Kidney glomerular epithelial cell (primary cell): ENCODE measurements at places on chromosomes 5 and 9.

GRCh38 chr9:22528485-22528884 is 81.9 kb downstream of the DMRTA1 start:
- DNase-seq, result no peak

- DNase-seq, result no peak
Measured at GRCh38 chr5:113871972-113872371, 358.5 kb downstream of the YTHDC2 start.

DNA sequence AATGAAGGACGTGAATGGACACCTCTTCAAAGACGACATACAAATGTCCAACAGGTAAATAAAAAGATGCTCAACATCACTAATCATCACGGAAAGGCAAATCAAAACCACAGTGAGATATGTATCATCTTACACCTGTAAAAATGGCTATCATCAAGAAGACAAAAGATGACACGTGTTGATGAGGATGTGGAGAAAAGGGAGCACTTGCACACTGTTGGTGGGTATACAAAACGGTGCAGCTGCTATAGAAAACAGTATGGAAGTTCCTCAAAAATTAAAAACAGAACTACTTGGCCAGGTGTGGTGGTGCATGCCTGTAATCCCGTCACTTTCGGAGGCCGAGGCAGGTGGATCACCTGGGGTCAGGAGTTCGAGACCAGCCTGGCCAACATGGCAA is 47.9 kb downstream of the STK10 start:
- no peak for DNase-seq

GRCh38 chr5:133840168-133840567 is 128.3 kb downstream of the C5orf15 start:
- DNase-seq, result no peak

- no peak for DNase-seq
Measured at GRCh38 chr9:113886933-113887332, 10.8 kb downstream of the ZNF618 start.

- DNase-seq, result no peak
Measured at GRCh38 chr5:111676926-111677415, 80.0 kb downstream of the NREP start.

DNA sequence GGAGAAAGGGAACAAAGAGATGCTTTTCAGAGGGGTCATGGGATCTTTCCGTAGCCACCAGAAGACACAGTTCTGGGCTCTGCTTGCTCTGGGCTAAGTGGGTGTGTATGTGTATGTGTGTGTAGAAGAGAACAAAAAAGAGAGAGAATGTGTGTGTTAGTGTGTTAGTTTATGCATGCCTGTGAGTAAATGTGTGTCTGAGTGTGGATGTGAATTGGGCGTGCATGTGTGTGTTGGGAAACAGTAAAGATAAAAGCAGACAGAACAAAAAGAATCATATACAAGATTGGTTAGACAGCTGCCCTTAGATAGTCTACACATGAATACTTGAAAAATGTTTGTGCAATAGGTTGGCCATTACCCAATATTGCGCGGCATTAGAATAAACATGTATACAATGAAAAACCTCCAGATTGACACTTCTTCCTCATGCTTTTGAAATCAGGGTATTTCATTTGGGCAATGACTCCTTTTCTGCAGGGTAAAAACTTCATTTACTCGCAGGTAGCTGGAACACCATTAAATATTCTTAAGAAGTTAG is 36.5 kb upstream of the HSPA9 start:
- DNase-seq, result no peak

GRCh38 chr5:25481463-25481862 is 836.7 kb upstream of the CDH10 start:
- no peak for DNase-seq

DNA sequence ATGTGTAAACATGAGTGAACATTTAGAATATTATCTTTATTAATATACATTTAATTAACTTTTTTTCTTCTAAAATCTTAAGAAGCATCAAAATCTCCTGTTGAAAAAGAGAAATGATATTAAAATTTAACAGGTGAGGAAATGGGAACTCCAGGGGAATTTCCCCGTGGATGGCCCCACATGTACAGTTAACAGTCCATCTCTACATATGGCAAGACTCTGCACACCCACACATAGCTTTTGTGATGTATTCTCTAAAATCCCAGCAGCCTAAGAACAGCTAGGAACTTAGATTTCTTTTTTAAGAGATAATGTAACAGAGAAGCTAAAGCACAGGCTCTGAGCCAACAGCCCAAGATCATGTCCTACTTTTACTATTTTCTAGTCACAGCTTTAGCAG is 556.3 kb upstream of the RGMB start:
- no peak for DNase-seq

GRCh38 chr5:155794795-155795194 is 532.2 kb upstream of the SGCD start:
- DNase-seq, result peak; percentile 7

DNA sequence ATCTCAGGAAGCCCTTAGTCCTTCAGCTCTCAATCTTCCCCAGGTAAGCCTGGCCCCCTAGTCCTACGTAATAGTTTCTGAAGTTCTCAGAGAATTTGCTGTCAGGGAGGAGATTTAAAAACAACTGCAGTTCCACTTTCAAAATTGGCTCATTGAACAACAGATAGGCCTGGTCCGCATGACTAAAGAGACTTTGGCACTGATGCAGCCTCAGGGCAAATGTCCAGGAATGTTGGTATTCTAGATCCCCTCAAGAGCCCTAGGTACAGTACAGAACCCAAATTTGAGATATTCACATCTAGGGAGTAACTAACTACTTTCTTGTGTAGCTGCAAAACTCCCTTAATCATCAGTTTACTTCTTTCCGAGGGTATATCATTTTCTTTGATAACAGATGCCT is 162.8 kb downstream of the GABRG2 start:
- no peak for DNase-seq

DNA sequence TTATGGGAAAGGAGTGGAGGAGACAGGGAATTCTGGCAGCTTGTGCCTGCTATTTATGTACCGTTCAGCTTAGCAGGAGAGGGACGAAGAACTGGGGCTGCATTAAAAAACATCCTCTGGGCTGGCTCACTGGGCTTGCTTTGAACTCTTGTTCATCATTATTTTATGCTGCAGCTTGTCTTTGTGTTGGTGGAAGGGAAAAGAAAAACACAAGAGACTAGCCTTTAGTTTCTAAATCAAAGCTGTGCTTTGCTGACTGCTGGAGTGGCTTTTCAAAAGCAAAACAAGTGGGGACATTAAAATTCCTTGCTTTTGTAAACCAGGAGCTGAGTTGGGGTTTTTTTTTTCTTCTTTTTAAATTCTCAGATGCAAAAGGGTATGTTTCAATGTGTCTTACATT is 5.9 kb upstream of the RGMB start:
- no peak for DNase-seq

- DNase-seq, result no peak
Measured at GRCh38 chr9:130447193-130447816, 2.5 kb downstream of the ASS1 start.

GRCh38 chr5:5165541-5166002 is 25.4 kb downstream of the ADAMTS16 start:
- peak; percentile 82 for DNase-seq

DNA sequence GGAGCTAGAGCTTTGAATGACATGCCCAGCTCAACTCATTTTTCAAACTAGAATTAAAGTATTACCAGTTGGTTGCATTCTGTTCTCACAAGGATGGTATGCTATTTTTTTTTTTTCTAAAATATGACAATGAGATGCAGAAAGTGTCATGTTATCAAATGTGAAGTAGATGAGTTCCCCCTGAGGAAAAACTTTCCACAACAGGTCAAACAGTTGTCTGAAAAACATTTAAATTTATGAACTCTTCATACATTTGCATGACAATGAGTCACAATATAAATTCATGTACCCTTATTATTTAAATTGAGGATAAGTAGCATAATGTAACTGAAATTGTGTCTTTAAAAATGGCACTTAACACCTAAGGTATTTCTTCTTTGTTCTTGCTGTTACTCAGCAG is 1720.5 kb upstream of the NUDT12 start:
- no peak for DNase-seq

DNA sequence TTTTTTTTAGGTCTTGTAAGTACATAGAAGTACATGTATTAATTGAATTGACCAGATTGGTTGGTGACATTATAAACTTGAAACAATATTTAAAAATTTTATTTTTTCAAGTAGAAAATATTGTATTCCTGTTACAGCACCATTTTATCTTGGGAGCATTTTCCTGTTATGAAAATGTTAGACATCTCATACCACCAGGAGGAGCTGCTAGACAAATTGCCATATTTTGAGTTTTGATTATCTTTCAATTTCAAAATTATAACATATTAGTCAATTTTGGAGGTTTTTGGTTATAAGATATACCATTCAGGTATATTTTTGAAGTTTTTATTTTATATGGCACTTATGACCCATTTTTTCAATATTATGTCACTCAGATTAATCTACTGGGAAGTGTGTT is 84.4 kb downstream of the CNTLN start:
- peak; percentile 33 for DNase-seq

DNA sequence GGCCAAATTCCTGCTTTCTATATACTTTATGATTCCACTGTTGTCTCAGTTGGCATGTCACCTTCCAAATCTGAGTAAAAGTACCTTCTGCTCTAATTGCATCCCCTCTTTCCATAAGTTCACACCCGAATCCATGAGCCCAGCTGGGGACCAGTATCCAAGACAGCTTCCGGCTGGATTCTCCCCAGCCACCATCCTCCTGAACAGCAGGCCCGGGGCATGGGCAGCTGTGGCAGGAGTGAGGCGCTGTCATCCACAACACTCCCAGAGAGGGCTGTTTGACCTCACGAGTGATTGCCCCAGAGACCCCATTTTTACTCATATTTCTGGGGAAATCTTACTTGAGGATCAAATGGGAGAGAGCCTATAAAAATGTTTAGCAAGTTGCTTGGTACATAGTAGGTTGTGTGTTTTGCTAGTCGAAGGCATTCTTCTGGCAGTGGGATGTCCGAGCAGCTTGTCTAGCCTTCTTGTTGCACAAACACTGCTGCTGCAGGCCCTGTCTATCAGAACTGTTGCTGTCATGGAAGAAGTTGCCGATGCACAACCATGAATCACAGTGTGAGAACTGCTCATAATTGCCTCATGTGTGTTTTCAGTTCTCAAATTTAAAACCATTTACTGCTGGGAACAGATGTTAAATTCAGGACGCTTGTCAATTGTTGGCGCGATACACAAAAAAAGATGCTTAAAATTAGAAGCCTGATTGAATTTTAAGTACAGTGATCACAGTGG is 93.8 kb downstream of the HSPA4 start:
- DNase-seq, result no peak
